NCI-H345 (cell line): ENCODE measurements at places on chromosomes 2 and 18.

DNA sequence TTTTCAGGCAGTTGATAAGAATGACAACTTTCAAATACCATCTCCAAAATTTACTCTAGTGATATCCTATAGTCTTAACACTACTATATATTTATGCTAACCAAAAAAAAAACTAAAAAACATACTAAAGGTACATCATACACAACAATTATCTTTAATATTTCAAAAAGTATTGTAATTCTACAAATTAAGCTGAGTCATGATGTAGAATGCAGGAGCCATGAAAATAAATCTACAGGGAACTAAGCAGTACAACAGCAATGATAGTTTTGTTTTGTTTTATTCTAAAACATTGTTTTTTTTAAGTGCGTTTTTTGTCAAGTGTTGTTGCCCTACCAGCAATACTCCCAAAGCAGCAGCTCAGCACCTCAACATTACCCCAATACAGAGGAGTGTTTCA lies 314.3 kb downstream of the FSIP2 start:
- DNase-seq, result no peak

DNA sequence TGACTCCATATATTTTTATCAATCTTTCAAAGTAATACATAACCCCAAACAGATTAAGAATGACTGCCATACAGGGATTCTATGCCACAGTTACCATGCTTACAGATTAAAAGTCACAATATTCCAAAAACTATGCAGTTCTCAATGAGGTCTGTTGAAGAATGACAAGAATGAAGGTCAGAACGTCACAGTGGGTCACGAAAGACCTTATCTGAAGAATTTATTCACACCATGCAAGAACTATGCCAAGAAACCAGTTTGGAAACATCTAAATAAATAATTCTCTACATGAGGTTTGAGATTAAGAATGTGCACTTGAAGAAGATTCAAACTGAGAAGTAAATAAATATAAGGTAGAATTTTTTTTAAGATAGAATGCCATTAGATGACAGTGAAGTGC lies 253.3 kb downstream of the EXOC6B start:
- DNase-seq, result no peak

DNA sequence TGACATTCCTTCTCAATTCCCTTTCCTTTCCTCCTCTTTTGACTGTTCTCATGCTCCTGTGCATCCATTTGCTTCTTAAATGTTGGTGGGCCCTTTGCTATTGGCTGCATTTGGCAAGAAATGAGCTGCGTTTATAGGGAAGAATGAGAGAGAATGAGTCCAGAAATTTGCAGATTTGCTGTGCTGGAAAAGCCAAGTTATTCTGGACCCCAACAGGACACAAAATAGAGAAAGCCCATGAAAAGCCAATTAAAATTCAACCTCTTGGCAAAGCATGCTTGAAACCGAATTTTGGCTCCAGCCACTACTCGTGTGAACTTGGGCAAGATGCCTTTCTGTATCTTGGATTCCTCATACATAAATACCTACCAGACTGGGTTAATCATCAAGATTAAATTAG lies 1.3 kb upstream of the SCLY start:
- DNase-seq, result no peak

GRCh38 chr2:161415034-161415986 lies 787 bp upstream of the TBR1 start:
- DNase-seq, result no peak
